Heart left ventricle (tissue), 16 donors: ENCODE measurements at places on chromosomes 2 and 18. TPM values are rescaled to one million over a fixed set of nuclear protein-coding genes. Genes with fewer than 3 reads are reported as not detected.

DNA sequence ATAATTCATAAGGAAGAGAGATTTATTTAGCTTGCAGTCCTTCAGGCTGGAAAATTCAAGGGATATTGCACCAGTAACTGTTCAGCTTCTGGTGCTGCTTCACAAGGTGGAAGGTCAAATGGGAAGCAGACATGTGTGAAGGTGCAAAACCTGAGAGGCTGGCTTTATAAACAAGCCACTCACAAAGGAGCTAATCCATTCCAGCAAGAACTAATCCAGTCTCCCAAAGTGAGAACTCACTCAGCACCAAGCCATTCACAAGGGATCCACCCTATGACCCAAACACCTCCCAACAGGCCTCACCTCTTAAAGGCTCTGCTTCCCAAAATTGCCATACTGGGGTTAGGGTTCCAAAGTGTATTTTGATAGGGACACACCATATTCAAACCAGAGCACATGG lies 1018.4 kb upstream of the ACVR2A start:
- no peak for DNase-seq

DNA sequence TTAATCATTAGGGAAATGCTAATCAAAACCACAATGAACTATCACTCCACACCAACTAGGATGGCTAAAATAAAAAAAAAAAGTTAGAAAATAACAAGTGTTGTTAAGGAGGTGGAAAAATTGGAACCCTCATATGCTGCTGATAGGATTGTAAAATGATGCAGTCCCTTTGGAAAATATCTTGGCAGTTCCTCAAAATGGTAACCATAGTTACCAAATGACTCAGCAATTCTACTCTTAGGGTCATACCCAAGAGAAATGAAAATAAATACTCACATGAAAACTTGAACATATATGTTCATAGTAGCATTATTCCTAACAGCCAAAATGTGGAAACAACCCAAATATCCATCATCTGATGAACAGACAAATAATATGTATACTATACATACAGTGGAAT lies 15.7 kb upstream of the ACVR2A start:
- DNase-seq, result no peak

GRCh38 chr2:112629224-112629623 lies 16.5 kb upstream of the SLC20A1 start:
- DNase-seq, result no peak

GRCh38 chr2:225367482-225367881 lies 32.0 kb upstream of the NYAP2 start:
- DNase-seq, result no peak

DNA sequence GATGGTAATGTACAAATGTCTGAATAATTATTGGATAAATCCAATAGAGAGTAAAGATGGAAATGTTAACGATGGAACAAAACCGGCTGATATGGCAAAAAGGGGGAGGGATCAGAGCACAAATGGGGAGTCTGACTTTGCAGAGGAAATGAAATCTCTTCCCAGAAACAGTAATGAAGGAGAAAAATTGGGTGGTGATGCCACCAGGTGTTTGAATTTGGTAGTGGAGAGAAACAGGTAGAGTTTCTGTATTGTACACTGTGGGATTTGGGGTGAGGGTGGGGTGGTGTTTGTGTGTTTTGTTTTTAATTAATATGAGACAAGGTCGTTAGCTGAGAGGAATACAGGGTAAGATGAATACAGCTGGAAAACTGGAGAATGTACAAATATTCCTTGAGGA lies 20.4 kb upstream of the XDH start:
- DNase-seq, result no peak

GRCh38 chr18:12668041-12668440 lies 10.1 kb upstream of the SPIRE1 start:
- no peak for DNase-seq

- DNase-seq, result no peak
Observed at GRCh38 chr2:29155578-29155977, 40.4 kb downstream of the CLIP4 start.

- DNase-seq, result no peak
Observed at GRCh38 chr2:178550352-178550751, 70.1 kb downstream of the PLEKHA3 start.

GRCh38 chr18:62389761-62390481 lies 64.8 kb downstream of the TNFRSF11A start:
- no peak for DNase-seq

DNA sequence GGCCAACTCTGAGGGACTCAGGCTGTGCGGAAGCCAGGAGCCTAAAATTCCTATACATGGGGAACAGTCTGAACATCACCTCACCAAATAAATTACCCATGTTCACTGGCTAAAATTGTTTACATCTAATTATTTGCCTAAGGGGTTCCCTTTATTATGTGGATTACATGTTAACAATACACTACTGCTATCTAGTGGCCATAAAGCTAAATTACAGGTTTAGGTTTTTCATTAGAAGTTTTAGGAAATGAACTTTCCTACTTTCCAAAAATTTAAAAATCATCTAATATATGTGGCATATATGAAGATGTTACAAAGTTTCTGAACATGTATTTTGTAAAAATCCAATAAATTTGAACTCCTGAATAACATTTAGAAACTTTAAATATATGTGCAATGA lies 40.3 kb downstream of the PLA2R1 start:
- DNase-seq, result no peak

- DNase-seq, result no peak
Observed at GRCh38 chr18:53402670-53403069, 821.8 kb downstream of the MBD2 start.

- no peak for DNase-seq
Observed at GRCh38 chr2:216281316-216281715, 91.0 kb downstream of the MARCHF4 start.

GRCh38 chr2:102837626-102838198 lies 75.9 kb downstream of the TMEM182 start:
- DNase-seq, result no peak

DNA sequence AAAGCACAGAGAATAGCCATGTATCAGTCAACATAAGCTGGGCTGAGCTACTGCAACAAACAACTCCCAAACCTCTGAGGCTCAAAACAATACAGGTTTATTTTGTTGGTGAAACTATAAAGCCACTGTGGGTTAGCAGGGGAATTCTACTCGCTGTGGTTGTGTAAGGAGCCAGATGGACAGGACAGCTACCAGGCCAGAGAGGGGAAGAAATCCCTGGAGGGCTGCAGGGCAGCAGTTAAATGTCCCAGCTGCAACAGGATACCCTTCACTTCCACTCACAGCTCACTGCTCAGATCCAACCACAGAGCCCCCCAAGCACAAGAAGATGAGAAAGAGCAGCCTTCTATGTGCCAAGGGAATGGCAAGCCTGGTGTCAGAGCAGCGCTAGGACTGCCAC lies 245.9 kb upstream of the RAB6C start:
- no peak for DNase-seq

GRCh38 chr2:219525533-219526232 lies 11.4 kb downstream of the ASIC4 start:
- no peak for DNase-seq

DNA sequence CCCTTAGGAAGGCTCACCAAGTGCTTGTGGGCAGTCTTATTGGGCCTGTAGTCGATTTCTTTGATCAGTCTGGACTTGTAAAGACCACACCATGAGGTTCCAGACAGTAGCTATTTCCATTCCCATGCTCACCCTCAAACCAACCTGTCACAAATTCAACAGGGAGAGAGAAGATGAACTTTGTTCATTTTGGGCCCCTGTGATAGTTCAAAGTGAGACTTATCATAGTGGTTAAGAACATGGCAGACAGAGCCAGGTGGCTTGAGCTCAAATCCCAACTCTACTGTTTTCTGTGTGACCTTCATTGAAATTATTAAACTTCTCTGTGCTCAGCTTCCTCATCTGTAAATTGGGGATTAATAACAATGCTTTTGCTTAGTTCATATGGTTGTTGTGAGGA lies 53.9 kb upstream of the CTLA4 start:
- no peak for DNase-seq

GRCh38 chr2:46825939-46826568 lies 89.6 kb downstream of the MCFD2 start:
- DNase-seq, result no peak

- DNase-seq, result no peak
Observed at GRCh38 chr2:206245265-206245672, 29.2 kb upstream of the ZDBF2 start.

DNA sequence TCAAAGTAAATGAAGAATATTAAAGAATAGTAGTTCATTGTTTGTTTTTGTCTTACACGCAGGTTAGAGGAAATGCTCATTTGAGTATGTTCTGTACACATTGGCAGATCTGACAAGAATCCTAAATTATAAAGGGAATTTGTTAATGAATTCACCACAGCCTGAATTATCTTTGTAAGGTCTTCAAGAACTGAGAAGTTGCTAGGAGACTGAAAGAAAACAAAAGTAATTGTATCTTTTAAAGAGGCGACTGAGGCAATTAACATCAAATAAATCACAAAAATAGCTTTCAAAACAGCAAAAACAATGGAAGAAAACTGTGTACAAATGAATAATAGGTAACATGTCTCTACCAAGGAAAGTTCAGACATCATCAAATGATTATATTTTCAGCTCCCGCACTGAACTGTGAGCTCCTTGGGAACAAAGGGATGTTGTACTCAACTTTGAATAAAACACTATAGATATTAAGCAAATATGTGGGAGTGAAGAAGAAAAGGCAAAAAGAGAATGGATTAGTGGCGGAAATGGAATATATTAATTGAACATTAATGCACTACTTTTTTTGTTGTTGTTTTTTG lies 51.7 kb upstream of the ATIC start:
- DNase-seq, result no peak

- no peak for DNase-seq
Observed at GRCh38 chr2:237321746-237322145, 92.2 kb downstream of the COL6A3 start.

- no peak for DNase-seq
Observed at GRCh38 chr2:239514754-239515530, 114.1 kb upstream of the HDAC4 start.

GRCh38 chr2:84866122-84866521 lies 14.8 kb downstream of the TRABD2A start:
- no peak for DNase-seq

- no peak for DNase-seq
Observed at GRCh38 chr2:190947711-190948251, 66.2 kb downstream of the STAT1 start.

DNA sequence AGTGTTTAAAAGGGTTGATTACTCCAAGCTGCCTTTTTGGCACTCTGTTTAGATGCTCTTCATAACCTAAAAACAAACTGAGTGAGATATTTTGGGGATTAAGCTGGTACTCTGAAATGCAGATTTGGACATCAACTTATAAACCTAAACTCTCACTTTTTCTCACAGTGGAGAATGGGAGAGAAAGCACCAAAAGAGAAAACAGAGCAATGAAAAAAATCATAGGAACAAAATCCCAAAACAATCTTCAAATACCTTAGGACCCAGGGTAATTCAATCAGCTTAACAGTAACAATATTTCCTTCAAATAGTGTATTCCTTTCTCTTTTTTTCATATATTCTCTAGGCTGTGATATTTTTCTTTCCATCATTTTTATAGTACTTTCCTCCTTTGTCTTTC lies 11.5 kb downstream of the LRP1B start:
- no peak for DNase-seq

DNA sequence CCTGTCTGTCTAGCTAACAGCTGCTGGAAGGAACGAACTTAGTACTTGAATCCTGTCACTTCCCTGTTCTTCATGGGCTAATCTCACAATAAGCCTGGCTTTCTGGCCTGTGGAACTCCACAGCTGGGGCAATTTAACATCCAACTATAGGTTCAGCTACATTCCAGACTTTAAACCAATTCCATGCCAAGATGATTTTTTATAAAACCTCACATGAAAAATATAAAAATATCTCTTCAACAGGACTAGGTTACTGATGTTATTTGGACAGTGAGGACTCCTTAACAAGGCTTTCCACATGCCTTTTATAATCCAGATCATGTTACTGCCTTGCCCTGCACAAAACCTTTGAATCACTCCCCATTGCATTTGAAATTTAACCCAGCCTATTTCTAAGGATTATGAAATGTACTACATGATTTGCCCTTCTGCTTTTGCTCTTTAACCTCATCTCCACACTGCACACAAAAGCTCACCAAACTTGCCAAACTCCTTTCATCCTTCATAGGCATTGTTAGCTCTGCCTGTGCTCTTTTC lies 863.2 kb upstream of the CHAC2 start:
- no peak for DNase-seq

- DNase-seq, result no peak
Observed at GRCh38 chr18:49560624-49561288, 1.1 kb upstream of the LIPG start.

GRCh38 chr2:242051463-242051862 lies 181.9 kb downstream of the RTP5 start:
- no peak for DNase-seq

- no peak for DNase-seq
Observed at GRCh38 chr2:17749753-17750438, 3.7 kb downstream of the SMC6 start.

DNA sequence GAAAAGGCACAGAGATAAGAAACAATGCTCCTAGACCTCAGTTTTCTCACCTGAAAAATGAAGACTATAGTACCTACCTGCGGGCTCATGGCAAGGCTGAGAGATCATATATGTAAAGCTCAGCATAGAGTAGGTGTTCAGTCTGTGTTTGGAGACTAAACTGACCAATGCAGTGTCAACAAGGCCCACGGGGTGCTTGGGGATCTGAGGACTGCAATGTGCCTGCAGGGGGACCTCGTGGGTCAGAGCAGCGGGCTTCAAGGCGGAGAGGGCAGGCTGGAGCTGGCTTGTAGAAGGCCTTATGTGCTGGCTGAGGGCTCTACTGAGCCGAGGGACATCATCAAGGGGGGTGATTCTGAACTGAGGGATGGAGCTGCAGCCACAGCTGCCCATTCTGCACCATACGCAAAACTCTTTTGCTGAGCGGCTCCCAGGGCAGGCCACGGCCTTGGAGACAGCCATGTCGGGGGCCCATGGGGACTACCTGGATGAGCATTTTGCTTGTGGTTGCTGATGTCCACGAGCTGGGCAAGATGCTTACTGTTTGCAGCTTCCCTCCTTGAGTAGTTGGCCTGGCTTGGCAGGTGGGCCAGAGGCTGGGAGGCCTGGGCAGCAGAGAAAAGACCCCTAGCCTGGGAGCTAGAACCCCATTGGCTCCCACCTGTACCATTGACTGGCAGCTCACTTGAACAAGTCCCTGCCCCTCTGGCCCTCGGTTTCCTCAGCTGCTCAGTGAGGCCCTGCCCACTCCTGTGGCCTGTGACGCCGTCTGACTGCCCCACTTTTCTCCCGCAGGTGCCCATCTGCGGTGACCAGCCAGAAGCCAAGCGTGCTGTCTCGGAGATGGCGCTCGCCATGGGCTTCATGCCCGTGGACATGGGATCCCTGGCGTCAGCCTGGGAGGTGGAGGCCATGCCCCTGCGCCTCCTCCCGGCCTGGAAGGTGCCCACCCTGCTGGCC lies 23.5 kb downstream of the STEAP3 start:
- no peak for DNase-seq

Gene CD8B2
- total RNA-seq, result not detected

Gene CRYGC
- not detected for total RNA-seq

Gene PRKAG3
- not detected for total RNA-seq

Gene CAVIN2
- 77.7 TPM for total RNA-seq

Gene DPP10
- total RNA-seq, result not detected

Gene CDH7
- not detected for total RNA-seq

Gene RAMP1
- total RNA-seq, result 362 TPM

Gene NIF3L1
- 27.1 TPM for total RNA-seq

Gene SCN7A
- 9.0 TPM for total RNA-seq

Gene SERPINB8
- total RNA-seq, result 3.5 TPM

Gene UPP2
- total RNA-seq, result not detected

Gene CDH2
- 510 TPM for total RNA-seq

Gene ABCG5
- total RNA-seq, result not detected

Gene SPP2
- total RNA-seq, result not detected

Gene CPO
- 0.24 TPM for total RNA-seq

Gene DSC3
- total RNA-seq, result not detected

Gene TUBA3E
- 96.4 TPM for total RNA-seq
